ENCODE measurements at places on chromosomes 1 and 21.

GRCh38 chr1:211514030-211514754 lies 22.2 kb upstream of the RD3 start:
- DNase-seq = peak; percentile 93

- no peak for DNase-seq
Measured at GRCh38 chr1:216722821-216723220, 408 bp downstream of the ESRRG start.

DNA sequence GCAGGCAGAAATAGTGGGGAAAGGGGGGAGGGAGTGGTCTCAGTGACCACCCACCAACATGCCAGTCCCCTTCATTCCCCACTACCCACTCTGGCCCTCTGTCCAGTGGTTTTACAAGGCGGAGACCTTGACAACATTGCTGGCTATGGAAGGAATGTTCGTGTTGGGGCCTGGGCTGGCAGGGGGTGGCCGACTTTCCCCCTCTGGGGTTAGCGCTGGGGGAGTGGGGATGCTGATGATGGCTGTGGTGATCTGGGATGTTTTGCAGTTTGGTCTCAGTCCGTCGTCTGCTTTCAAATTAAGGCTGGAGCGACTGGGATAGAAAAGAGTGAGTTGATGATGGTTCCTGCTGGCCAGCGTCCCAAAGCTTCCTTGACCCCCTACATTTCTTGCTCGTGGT lies 20.3 kb downstream of the DDX20 start:
- DNase-seq = no peak

GRCh38 chr1:208538587-208538986 lies 294.4 kb upstream of the PLXNA2 start:
- no peak for DNase-seq

- no peak for DNase-seq
Measured at GRCh38 chr1:62040450-62040849, 154.2 kb upstream of the L1TD1 start.

DNA sequence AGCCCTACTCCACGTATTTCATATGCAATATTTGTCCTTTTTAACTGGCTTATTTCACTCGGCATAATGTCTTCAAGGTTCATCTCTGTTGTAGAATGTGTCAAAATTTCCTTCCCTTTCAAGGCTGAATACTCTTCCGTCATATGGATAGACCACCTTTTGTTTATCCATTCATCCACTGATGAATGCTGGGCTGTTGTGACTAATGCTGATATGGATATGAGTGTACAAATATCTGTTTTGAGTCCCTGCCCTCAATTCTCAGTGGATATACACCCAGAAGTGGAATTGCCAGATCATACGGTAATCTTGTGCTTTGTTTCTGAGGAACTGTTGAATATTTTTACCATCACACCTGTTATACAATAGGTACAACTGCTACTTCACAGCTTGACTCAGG lies 155.2 kb upstream of the IRF2BP2 start:
- DNase-seq = no peak

- no peak for DNase-seq
Measured at GRCh38 chr1:167706931-167707877, 14.6 kb upstream of the MPZL1 start.

- no peak for DNase-seq
Measured at GRCh38 chr21:40054403-40054802, 187.2 kb downstream of the PCP4 start.

GRCh38 chr1:94045465-94046056 lies 75.4 kb downstream of the ABCA4 start:
- peak; percentile 74 for DNase-seq

DNA sequence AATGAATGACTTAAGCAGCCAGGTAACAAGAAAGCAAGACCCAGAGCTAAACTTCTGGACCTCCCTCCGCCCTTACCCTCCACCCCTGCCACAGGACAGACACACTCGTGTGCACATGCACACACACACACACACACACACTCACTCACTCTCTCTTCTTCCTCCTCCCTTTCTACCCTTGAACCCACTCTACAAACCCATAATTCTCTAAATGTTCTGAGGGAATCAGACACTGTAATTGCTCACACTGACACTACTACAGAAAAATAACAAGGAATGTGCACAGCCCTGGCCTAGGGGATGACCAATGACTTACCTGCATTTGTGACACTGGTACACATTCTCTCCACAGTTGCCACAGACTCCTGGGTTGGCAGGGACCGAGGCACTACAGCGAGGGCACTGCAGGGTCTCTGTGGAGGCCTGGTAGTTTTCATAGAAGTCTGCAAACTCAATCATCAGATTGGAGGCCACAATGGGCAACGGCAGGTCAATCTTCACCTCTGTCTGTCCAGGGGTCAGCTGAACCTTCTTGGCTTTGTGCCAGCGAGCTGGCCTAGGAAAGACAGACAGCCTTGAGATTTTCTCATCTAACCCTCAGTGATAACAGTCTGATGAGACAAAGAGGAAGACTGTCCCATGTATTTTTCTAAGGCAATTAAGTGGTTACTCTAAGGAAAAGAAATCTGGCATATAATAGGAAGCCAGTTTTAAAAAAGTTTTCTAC lies 94.8 kb downstream of the UBR4 start:
- no peak for DNase-seq

GRCh38 chr1:181206513-181206912 lies 118.0 kb downstream of the IER5 start:
- no peak for DNase-seq

- DNase-seq = no peak
Measured at GRCh38 chr1:111864862-111865261, 109.2 kb downstream of the DDX20 start.

DNA sequence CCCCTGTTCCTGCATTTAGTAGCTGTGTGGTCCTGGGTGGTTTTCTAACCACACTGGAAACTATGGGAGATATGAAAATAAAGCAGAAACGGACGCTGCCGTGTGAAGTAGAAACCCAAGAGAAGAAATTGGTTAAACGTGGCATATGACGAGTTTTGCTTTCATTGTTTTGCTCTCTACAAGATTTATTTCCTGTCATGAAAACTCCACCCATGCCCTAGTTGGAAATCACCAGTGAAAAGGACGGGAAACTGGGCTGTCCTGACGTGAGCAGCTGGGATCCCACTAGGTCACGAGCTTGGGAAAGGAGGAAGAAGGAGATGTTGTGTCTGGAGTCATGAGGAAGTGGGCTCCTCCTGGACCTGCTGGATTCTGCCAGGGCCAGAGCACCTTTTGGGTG lies 120.8 kb upstream of the GADD45A start:
- peak; percentile 33 for DNase-seq
